ENCODE measurements at places on chromosomes 5 and 9.

DNA sequence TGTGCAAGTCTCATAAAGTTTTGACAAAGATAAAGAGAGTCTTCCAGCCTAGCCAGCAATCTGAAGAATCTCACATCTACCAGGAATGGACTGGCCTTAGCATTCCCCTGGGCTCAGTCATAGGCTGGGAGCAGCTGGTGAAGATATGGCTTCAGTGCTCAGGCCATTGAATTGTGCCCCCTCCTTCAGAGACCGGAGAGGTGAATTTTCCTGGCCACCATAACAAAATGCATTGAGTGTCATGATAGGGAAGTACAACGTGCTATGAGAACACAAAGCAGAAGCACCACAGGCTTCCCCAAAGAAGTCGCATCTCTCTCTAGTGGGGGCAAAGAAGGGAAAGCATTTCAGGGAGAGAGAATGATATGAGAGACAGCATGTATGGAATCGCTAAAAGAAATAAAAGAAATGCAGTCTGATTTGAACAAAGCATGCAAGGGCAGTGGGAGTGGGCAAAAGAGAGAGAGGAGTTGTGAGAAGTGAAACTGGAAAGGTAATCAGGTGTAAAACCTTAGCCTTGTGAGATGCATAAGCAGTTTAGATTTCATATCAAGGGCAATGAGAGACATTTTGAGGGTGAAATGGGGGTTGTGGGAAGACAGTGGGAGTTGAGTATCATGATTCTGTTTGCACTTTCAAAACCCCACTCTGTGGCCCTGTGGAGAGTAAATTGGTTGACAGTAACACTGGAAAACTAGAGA, 57.1 kb upstream of the NMUR2 start:
- no peak for ATAC-seq

DNA sequence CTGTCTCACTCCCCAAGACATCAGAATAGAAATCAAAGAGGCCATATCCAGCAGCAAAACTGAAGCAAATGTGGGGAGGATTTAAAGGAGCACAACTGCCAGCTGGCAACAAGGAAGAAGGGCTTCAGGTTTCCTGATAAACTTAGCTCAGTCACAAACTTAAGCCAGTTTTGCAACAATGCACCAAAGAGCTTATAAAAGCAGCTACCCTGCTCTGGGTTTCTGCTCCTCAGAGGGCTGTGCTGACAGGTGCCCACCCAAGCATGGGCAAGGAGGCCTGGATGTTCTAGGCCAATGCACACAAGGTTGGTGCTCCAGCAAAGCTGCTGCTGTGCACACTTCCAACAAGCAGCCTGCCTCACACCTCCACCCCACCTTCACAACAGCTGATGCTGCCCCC, 132.9 kb downstream of the SIL1 start:
- no peak for ATAC-seq

DNA sequence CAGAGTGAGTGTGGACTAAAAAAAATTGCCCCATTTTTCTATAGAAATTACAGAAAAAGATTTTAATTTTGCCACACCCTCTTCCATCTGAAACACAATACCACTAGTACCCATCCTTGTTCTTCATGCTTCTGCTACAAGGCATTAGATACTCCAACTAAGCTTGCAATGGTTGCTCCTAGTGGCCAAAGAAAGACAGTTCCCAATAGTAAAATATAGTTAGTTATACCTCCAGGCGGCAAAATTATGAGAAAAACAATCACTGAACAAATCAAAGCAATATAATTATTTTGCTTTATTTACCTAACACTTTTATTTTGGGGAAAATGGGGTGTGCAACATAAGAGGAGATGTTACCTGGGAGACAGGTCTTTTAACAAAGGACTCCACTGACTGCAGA, 101.2 kb downstream of the RAPGEF6 start:
- no peak for ATAC-seq

DNA sequence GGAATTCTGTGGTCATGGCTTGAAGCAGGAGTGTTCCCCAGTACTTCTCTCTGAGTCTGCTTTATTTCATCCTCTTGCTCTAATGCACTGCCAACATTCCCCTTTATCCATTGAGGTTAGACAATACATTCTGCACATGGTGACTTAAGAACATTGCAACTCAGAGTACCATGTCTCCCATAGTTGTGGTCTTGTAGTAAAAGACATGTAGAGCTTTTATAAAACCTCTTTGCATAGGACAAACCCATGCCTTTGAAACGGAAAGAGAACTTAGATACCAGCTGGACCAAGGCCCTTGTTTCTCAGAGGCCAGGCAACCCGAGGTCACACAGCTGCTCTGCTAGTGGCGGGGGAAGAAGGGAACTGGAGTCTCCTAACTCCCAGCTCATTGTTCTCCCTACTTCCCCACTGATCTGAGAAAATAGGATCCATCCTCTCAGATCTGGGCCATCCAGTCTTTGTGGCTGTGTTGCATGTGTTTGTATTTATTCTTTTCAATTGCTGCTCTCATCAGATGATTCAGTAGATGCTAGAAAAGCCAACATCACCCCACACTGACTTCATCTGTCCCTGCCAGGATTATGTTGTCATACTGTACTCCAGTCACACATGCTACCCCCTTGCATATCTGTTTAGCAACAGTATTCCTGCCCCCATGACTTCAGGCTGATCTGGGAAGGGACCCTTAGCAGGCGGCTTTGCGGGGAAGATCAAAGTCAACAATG, 236.9 kb downstream of the SAXO1 start:
- no peak for ATAC-seq

DNA sequence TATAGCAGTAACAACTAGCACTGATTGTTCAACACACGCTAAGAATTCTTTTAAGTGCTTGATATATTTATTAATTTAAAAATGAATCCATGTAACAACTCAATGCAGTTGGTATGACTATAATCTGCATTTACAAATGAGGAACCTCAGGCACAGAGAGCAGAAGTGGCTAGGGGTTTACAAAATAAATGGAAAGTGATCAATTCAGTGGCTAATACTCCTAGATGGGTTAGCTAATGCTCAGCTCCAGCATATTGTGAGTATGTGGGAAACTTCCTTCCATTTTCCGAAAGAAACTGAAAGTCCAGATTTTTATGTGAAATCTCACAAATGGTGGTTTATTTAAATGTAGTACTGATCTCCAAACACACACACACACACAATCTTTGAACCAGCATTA, 128.0 kb downstream of the RFX3 start:
- ATAC-seq = no peak

GRCh38 chr5:31196309-31196708, 2.8 kb downstream of the CDH6 start:
- ATAC-seq = no peak

DNA sequence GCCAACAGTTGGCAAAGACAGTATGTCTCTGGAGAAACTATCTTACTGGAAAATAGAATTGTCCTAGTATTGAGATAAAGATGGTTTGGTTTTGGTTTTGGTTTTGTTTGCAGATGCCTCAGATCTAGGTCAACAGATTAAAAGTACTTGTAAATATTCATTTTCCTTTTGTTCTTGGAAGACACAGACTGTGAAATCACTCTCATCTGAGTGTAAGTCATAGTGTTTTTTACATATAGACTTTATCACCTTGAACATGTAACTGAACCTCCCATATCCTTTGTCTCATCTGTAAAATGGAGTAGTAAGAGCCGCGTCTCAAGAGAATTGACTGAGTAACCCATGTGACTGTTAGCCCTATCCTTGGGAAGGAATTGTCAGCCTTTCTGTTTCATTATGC, 34.3 kb downstream of the MAP3K1 start:
- no peak for ATAC-seq

DNA sequence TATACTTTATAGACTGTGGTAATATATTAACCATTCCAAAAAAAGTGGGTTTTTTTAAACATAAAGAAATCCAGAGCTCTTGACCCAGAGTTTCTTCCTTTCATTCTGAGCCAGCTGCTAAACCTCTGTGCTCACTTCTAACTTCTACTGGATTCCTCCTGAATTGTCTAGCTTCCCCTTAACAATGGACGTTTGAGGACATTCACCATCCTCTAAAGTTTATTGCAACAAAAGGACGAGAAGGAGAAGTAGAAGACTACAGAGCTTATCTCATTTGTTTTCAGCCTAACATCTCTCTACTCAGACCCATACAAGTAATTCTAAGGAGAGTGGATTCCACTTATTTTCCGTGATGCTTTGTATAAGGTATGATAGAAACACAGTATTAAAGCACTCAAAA, 284.2 kb downstream of the MAST4 start:
- ATAC-seq = no peak

GRCh38 chr9:133130685-133131244, 9.7 kb upstream of the RALGDS start:
- no peak for ATAC-seq

GRCh38 chr5:88888848-88889188, 5.8 kb upstream of the MEF2C start:
- no peak for ATAC-seq

DNA sequence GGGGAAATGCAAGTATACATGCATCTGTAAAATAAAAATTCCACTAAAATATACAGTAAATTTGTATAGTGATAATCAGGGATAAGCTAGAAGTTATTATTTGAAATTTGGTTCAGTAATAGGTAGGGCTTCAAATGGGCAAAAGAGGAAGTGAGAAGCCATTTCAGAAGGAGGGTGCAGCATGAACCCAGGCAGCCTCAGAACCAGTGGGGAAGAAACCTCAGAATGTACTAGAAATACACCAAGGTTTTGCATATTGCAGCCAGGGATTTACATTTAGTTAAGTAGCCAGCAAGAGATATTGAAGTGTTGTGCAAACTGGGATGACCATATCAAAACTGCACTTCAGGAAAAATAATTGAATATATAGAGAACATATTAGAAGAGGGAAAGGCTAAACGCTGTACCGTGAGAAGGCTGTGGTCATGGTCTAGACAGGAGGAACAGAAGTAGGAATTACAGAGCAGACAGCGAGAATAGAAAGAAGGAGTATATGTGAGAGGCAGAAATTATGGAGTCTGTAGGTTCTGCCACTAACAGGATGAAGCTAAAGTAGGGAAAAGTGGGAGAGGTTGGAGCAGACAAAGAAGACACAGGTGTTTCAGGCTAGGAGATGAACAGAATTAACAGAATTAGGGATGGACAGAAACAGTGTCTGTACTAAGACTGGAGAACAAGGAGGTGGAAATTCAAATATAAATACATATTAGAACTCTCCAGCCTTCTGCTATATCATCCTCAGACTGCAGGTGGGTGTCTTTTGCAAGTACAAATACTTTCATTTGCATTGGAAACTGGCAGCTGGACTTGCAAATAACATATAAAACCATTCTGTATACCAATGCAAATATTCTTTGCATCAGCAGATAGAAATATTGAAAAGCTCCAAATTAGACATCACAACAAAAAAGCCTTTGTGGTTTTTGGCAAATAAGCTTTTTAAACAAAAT, 335.6 kb downstream of the ZNF608 start:
- no peak for ATAC-seq

- no peak for ATAC-seq
Measured at GRCh38 chr5:164013077-164013670, 507.8 kb downstream of the MAT2B start.

GRCh38 chr9:2427120-2427891, 194.3 kb upstream of the VLDLR start:
- no peak for ATAC-seq

GRCh38 chr5:86807046-86808031, 189.6 kb downstream of the COX7C start:
- no peak for ATAC-seq

DNA sequence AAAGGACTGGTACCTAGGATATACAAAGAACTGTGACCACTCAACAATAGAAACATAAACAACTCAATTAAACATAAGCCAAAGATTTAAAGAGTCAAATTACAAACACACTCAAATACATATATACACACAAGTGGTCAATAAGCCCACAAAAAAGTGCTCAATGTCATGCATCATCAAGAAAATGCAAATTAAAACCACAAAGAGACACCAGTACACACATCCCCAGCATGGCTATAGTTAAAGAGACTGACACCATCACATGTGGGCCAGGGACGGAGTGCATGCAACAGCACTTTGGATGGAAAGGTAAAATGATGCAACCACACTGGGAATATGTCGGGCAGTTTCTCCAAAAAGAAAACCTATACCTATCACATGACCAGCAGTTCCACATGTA, 89.7 kb downstream of the CAAP1 start:
- ATAC-seq = no peak

- ATAC-seq = no peak
Measured at GRCh38 chr5:57871496-57871895, 388.9 kb upstream of the ACTBL2 start.

GRCh38 chr9:1018121-1018520, 32.0 kb upstream of the DMRT2 start:
- ATAC-seq = no peak

DNA sequence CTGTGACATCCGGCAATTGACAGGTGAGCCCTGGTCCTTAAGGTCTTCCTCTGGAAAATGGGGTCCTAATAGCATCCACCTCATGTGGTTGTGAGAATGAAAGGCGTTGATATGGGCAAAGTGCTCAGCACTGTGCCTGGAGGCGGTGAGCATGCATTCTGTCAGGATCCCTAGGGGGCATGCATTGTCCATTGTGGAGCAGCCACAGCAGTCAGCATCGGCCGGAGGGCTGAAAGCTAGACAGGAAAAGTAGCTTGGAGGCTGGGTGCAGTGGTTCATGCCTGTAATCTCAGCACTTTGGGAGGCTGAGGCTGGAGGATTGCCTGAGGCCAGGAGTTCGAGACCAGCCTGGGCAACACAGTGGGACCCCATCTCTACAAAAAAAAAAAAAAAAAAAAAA, 122.2 kb downstream of the LHX2 start:
- ATAC-seq = no peak

DNA sequence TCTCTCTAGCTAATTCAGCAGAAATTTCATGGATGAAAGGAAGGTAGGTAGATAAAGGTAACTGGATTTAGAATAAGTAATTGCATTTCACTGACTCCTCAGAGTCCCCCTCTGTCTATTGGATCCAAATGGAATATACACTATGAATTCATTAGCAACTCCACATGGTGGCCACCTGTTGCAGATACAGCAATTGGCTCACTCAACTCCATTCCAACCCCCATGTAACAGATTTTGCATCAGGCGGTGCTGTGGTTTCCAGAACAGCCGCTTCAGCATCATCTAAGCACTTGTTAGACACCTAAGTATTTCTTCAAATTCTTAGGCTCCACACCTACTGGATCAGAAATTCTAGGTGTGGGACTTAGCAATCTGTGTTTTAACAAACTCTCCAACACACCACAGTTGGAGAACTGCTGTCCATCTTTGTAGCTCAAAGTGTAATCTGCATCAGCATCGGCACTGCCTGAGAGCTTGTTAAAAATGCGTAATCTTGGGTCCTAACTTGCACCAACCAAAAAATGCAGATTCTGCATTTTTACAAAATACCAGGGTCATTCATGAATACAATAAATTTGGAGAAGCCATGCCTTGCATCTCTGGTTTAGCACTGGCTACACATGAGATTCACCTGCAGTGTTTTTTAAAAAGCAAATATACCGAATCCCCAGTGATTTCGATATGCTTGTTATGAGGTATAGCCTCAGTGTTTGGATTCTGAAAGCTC, 413.8 kb upstream of the CD180 start:
- no peak for ATAC-seq

GRCh38 chr5:657570-657969, 35.6 kb downstream of the TPPP start:
- ATAC-seq = no peak

- ATAC-seq = no peak
Measured at GRCh38 chr9:114125476-114126013, 26.5 kb upstream of the KIF12 start.

- ATAC-seq = no peak
Measured at GRCh38 chr9:21434202-21435014, 5.8 kb upstream of the IFNA1 start.

- no peak for ATAC-seq
Measured at GRCh38 chr5:38483805-38484398, 72.5 kb downstream of the LIFR start.

Measured in gastroesophageal sphincter (tissue), 4 donors.